Karpas-422 (cell line): ENCODE measurements at places on chromosomes 1 and 21.

- no peak for DNase-seq
- no peak overlapping the region for H3K4me3 ChIP-seq
Measured at GRCh38 chr1:206761159-206761768, 9.3 kb upstream of the IL19 start.

DNA sequence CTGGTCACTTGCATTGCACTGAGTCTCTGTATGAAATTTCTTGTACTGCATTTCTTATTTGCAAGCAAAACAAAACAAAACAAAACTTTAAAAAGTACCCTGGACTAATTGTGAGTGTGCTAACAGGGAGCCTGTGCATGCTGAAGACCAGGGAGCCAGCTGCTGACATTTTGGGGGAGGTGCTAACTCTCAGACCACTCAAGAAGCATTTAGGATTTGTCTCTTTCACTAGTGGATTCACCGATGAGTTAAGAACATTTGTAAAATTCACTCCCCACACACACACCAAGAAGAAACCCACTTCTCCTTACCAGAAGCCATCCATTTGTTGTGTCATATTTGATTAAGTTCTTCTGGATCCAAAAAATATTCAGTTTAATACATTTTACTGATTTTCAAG lies 95.7 kb upstream of the C1orf105 start:
- no peaks in the 10 kb centered on the region for H3K36me3 ChIP-seq
- H3K4me1 ChIP-seq: no peaks in the 10 kb centered on the region
- no peak for DNase-seq
- H3K4me3 ChIP-seq: no peak overlapping the region
- H3K27me3 ChIP-seq: no peaks in the 10 kb centered on the region

- H3K27me3 ChIP-seq: no peaks in the 10 kb centered on the region
- H3K36me3 ChIP-seq: no peaks in the 10 kb centered on the region
- DNase-seq: no peak
Measured at GRCh38 chr1:89001510-89001909, 9.1 kb upstream of the KYAT3 start.

DNA sequence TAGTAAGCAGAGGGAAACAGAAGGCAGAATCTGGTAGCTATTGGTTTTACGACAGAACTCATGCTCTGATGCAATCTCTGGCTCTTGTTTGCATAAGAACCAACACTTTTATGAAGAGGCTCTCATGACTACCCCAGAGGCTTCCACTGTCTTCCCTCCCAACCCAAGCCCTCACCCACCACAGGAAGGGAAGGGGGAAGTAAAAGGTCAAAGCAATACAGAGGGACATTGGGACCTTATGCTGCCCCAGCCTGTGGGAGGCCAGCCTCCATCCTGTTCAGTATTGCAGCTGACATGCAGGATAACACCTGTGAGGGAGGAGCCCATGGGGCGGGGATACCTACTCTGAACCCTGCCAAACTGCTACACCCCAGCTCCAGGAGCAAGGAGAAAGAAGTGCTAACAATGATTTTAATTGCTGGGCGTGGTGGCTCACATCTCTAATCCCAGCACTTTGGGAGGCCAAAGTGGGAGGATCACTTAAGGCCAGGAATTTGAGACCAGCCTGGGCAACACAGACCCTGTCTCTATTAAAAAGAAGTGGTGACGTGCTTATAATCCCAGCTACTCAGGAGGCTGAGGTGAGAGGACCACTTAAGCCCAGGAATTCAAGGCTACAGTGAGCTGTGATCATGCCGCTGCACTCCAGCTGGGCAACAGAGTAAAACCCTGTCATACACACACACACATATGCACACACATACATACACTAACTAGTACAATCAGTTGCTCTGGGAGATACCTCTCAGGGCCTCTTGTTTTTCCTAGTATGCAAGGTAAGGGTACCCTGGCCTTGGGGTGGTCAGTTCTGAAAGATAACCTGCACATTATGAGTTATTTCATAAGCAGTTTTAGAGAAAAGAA lies 9.5 kb downstream of the MR1 start:
- peak; percentile 41 for DNase-seq
- H3K4me1 ChIP-seq: peaks cover 6% of the 10 kb centered on the region
- no peak overlapping the region for H3K4me3 ChIP-seq
- 0 out of 2 replicates have a peak, but pooled peaks cover 3% of the 10 kb centered on the region for H3K36me3 ChIP-seq

DNA sequence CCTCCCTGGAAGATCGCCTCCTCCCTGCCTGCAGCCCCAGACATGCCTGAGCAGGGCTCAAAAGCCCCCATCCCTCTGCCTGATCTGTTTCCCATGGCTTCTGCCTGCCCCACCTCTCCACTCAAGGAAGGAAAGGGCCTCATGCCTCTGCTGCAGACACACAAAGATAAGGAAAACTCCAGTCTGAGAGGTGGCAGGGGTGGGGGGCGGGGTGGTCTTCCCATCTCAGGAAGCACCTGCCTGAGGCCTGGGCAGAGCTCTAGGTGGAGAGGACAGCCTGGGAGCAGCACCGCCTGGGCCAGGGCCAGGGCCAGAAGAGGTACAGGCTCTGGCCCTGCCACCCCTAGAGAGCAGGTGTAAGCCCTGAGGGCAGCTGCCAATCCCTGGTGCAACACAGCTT lies 4.1 kb upstream of the GJB3 start:
- no peaks in the 10 kb centered on the region for H3K4me1 ChIP-seq
- H3K4me3 ChIP-seq: no peak overlapping the region
- no peak for DNase-seq
- no peaks in the 10 kb centered on the region for H3K27me3 ChIP-seq

GRCh38 chr1:15212216-15212953 lies 34.6 kb upstream of the FHAD1 start:
- no peaks in the 10 kb centered on the region for H3K36me3 ChIP-seq
- no peaks in the 10 kb centered on the region for H3K27me3 ChIP-seq
- H3K4me1 ChIP-seq: no peaks in the 10 kb centered on the region
- DNase-seq: no peak
- H3K4me3 ChIP-seq: no peak overlapping the region
